ENCODE measurements at places on chromosomes 13 and 19.

DNA sequence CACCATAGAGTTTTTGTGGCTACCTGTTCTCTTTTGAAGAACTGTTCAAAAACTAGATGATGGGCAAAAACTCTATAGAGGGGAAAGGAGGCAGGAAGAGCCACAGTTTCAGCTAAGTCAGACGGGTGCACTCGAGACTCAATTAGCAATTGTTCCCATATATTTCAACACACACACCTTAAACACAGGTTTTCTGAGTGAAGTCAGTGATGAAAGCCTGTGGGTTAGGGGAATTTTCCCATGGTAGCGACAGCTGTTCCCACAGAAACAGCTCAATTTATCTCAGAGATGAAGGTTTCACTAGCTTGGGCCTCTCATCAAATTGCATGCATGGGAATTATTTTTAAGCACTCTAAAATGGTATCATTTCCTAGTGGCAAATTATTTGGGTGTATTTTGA, 143.4 kb downstream of the ZIC5 start:
- no peak for DNase-seq

GRCh38 chr19:7868326-7868670, 5.9 kb downstream of the PRR36 start:
- DNase-seq = no peak

GRCh38 chr19:31268751-31269383, 80.4 kb downstream of the TSHZ3 start:
- no peak for DNase-seq

GRCh38 chr19:3606690-3607289, at the start of gene TBXA2R:
Gene TBXA2R (minus strand): TSS chr19:3606875. CDS start chr19:3600634, 6,241 bp downstream.
- peak; percentile 43 for DNase-seq

GRCh38 chr19:12139269-12139668, 881 bp downstream of the ZNF20 start:
- no peak for DNase-seq

All from hippocampal formation (tissue), 2 donors.